CD4-positive, alpha-beta T cell treated with Interleukin-6 at 100 ng/mL for 8 hours (primary cell): ENCODE measurements at places on chromosomes 7 and 10.

DNA sequence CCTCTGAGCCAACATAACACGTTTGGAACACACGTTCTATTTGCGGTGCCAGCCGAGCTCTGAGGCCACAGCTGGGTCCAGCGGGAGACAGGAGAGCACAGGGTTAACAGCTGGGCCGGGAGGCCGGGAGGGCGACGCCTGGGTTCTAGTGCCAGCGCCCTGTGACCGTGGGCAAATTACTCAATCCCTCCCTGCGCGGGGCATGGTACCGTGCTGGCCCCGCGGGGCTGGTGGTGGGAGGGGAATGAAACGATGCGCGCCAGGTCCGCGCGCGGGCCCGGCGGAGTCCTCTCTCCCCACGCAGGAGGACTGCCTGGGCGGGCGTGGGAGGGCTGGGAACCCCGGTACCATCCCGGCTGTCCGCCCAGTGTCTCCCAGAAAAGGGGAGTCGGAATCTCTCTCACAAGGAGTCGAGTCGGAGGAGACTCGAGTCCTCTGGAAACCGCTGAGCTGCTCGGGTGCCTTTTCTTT is 30.4 kb downstream of the LEP start:
- DNase-seq = no peak

- DNase-seq = no peak
Observed at GRCh38 chr10:124640056-124640455, 104.1 kb downstream of the FAM53B start.

GRCh38 chr7:155851892-155852291 is 39.6 kb upstream of the SHH start:
- no peak for DNase-seq

GRCh38 chr10:74077416-74077815 is 73.2 kb downstream of the AP3M1 start:
- no peak for DNase-seq

DNA sequence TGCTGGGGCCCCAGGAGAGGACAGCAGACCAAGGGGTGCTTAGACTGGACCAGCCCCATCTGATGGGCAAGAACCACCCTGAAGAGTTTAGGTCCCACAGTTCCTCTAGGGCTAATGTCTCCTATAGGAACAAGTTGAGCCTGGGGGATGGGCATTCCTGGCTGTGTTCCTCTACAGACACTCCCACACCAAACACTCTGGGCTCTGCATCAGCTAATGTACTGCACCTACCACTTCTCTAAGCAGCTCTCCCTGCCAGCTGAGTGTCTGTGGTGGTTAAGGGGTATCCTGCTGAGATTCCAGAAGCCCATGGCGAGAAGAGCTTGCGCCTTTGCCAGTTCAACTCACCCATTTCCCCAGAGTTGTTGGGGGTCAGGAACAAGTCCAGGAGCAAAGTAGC is 284.1 kb upstream of the CSTF2T start:
- DNase-seq = no peak

DNA sequence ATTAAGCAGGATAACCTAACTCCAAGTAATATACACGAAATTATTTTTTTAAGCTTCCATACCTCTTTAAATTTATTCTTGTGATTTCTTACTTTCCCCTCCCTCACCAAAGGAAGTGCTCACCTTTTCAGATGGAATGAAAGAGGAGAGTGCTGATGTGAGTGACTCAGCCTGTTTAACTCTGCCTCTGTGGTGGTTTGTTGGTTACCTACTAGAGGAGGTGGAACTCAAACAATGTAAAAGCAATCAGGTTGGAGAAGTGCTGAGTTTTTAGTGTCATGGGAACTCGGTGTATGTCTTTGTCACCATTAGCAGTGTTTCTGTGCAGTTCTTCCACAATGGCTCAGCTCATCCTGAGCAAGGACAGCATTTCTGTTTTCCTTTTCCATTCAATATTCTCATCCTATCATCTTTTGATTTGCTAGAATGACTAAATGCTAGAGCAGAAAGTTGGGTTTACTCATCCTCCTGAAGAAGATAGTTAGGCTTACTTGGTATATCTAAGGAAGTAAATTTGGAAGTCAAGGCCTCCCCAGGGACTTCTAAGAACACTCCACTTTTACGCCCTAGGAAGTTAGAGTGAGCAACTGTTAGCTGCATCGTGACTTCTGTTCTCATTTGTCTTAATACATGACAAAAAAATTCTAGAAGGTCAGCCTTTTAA is 6.0 kb downstream of the ADD3 start:
- DNase-seq = peak; percentile 52

DNA sequence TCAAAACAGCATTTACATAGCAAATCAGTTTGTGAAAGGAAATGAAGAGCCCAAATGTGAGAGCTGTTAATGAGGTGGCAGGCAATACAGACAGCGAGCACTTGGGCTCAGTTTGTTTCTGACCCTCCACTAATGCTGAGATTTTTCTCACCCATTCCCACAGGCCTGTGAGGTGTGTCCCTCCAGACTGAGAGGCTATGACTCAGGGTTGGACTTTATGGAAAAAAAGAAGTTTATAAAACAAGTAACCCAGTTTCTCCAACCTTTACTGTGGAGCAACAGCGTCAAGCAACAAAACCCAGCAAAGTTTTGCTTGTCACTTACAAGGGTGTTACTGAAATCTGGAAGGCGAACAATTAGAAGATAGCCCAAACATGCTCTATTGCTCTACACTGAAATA is 4.9 kb upstream of the FEZF1 start:
- no peak for DNase-seq

GRCh38 chr10:71659111-71659634 is 60.4 kb downstream of the C10orf105 start:
- DNase-seq = no peak

GRCh38 chr10:94489976-94490788 is 55.4 kb upstream of the HELLS start:
- DNase-seq = no peak

DNA sequence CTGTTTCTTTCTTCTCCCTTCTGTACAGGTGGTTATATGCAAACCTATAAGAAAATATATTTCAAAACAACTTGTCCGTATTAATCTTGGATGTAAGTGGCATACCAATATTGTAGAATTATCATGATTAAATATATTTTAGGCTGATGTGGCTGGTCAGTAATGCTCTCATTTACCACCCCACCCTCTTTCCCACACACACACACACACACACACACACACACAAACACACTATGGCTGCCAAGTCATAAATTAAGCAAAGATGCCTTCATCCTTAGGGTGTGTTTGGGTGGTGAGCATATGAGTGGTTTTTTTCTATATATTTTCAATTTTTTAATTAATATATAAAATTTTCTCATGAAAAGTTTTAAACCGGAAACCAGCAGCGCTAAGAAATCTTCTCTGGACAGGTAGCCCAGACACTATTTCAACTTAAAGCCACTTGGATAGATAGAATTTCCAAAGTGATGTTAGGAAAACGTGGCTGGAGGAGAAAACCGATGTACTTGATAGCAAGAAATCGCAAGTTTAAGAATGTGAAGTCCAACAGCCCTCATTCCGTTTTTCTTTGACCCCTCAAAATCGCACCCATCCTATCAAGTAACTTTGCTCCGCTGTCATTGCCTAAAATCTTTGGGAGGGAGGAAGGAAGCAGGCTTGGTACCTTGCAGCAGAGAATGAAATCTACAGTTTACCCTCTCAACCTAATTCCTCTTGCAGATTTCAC is 171.7 kb downstream of the FAM107B start:
- no peak for DNase-seq

DNA sequence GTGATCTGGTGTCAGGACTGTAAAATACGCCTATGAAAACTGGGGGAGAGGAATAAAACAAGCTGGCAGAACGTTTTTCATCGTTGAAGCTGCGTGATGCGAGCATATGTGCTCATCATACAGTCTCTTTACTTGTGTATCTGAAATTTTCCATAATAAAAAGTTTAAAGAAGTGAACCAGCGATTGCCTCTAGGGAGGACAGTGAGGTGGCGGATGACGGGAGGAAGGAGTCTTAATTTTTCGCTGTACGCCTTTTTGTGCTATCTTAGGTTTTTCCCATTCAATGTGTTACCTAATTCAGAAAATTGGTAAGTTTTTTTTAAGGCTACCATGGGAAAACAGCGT is 891 bp upstream of the WAPL start:
- no peak for DNase-seq

DNA sequence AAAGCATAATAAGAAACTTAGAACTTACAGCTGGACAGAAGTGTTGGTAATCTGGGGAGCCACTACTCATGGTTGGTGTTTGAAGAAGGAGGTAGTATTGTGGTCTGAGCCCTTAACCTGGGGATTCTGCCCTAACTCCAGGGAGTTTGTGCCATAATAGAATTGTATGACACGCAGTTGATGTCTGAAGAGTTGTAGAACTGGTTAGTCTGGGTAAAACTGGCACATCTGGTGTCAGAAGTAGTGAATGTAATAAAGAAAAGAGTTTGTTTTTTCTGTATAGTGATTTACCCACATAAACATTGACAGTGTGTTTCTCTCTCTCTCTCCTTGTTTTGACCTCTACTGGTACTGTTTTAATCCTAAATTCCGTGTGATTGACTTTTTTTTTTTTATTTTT is 448.1 kb upstream of the SEMA3D start:
- no peak for DNase-seq

DNA sequence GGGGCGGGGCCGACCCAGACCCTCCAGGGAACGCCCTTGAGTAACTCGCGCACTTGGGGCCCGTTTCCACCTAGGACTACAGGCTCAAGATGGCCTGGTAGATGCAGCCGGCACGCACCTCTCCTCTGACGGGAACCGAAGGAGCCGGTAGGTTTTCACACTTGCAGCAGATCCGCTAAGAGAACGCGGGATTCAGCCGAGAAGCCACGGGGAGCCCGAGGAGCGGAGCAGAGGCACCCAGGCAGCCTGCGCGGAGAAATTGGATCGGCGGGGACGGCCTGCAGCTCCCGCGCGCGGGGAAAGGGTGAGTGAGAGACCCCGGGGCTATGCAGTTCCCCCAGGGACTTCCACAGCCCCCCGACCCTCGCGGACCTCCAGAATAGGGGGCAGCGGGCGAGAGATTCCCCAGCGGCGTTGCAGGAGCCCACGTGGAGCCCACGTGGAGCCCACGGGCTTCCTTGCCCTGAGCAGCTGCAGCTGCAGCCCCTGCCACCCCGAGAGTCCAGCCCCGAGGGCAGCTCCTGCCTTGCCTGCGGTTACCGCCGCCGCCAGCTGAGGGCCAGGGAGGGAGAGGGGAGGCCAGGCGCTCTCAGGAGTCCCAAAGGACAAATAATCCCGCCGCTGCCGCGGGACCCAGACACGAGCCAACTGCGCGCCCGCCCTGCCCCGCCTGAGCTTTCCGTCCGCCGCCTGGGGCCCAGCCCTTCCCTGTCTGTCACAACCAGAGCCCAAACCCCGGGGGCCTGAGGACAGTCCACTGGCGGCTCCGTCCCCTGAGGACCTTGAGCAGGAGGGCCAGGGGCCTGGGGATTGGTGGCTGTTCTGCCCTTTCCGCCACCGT is 13.1 kb downstream of the IFT22 start:
- DNase-seq = no peak

DNA sequence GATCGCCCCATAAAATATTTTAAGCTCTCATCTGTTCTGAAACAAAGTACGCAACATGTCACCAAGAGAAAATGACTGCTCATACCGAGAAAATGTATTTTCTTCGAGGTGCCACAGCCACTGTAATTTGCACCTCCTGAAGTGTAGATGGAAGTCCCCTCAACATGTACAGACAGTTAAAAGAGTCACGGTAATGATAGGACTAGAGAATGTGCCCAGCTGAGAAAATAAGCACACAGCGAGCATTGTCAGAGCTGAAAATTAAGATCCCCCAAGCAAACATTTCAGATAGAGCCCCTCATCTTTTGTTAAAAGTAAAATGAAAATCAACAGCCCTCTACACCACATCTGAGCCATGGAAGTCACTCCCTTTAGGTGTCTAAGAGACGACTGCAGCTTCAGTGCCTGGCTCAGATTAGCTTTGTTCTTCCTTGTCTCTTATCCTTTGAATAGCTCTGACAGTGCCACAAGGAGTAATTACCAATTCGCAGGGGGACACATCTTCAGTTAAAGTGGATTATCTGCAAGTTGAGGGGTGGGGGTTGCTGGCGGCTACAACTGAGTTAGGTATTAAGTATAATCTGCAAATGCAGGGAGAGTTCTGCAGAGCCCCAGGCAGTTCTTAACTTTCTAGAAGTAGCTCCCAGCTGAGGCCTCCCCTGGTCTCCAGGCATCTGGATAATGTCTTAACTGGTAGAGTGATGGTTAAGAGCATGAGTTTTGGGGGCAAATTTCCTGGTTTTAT is 222.7 kb upstream of the C7orf33 start:
- no peak for DNase-seq

- no peak for DNase-seq
Observed at GRCh38 chr10:82037076-82037475, 162.1 kb downstream of the NRG3 start.

DNA sequence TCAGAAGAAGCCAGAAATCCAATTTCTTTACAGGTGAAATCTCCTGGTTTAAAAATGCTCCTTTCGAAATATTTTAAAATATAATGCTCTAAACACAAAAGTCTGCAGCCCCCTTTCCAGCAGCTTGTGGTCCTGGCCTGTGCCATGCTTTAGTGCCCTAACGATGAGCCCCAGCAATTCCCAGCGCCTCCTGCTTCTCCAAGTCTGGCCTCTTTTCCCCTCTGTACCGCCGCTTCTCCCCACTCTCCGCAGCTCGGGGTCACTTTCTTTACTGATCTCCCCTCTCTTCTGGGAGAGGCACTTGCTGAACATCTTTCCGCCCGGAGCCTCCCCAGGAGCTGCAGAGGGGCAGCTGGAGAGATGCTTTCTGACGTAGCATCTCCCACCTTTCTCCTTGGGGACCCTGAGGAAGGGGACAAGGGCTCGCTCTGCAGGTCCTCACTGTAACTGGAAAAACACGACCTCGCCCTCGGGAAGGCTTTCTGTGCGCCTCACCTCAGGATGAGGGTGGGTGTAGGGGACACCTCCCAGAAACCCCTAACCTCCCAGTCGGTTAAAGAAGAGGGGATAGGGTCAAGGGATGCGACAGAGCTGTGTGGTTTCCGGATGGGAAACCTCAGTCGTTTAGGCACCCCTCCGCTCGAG is 565 bp upstream of the INA start:
- no peak for DNase-seq

- no peak for DNase-seq
Observed at GRCh38 chr10:63618552-63618951, 97.4 kb downstream of the REEP3 start.

DNA sequence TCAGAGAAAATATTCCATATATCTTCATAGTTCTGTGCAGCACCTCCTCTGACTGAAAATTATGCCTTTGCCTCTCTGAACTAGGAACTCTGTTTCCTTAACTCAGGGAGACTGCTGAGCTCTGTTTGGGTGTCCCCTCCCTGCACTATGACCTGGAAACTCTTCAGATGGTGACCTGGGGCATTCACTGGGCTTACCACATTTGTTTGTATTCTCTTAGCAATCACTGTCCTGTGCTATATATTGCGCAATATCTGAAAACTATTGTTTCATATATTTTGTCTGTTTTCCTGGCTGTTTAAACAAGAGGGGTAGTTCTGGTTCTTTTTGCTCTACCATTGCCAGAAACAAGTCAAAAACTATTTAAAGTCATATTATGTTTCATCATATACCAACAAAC is 181.8 kb upstream of the KIAA1217 start:
- DNase-seq = no peak
